ENCODE measurements at places on chromosomes 11 and 22.
A peak's percentile ranks its signal among the peaks of the same experiment; 100 is the strongest.

GRCh38 chr22:21819183-21819770 lies 48.2 kb downstream of the MAPK1 start:
- no peak for DNase-seq

GRCh38 chr11:56396047-56396446 lies 16.4 kb upstream of the OR5AL1 start:
- DNase-seq, result no peak

GRCh38 chr11:111045407-111045803 lies 200.1 kb upstream of the POU2AF2 start:
- no peak for DNase-seq

DNA sequence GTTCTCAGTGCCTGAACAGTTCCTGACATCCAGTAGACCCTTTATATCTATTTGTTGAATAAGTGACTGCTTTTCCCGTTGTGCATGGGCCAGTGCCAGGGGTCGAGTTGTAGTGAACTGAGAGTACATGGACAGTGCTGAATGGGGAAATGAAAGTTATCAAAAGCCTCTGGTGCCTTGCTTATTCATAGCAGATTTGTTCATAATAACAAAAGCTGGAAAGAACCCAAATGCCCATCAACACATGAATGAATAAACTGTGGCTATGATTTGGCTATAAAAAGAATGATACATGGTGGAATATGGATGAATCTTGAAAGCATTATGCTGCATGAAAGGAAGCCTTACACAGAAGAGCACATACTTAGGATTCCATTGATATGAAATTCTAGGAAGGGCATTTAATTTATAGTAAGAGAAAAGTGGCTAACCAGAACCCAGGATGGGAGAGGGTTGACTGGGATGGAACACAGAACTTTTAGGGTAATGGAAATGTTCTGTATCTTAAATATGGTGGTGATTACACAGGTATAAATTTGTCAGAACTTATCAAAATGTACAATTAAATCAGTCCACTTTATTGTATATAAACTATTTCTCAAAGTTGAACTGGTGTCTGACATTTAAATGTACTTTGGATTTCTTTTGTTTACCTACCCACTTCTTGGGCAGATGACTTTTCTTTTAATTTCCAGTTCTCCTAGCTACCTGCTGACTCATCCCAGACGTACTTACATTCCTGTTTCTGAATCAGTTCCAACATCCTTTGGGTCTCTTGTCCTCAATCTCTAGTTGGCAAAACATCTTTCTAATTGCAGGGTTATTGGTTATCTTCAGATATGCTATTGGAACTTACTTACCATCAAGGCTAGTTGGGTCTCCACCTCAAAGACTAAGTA lies 42.8 kb downstream of the PACS1 start:
- peak; percentile 73 for DNase-seq

DNA sequence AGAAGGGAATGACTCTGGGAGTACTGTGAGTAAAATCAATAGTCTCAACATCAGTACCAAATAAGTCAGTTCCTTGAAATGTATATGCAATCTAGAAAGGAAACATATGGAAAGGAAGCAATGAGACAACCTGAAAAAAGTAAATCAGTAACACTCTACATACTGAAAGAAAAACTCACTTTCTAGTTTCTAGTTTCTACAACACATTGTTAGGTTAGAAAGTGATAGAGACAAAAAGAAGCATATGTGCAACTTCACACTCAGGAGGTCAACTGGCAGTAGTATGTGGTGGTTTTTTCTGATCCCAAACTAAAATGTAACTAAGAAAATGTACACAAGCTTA lies 156.5 kb upstream of the SOX6 start:
- DNase-seq, result no peak

DNA sequence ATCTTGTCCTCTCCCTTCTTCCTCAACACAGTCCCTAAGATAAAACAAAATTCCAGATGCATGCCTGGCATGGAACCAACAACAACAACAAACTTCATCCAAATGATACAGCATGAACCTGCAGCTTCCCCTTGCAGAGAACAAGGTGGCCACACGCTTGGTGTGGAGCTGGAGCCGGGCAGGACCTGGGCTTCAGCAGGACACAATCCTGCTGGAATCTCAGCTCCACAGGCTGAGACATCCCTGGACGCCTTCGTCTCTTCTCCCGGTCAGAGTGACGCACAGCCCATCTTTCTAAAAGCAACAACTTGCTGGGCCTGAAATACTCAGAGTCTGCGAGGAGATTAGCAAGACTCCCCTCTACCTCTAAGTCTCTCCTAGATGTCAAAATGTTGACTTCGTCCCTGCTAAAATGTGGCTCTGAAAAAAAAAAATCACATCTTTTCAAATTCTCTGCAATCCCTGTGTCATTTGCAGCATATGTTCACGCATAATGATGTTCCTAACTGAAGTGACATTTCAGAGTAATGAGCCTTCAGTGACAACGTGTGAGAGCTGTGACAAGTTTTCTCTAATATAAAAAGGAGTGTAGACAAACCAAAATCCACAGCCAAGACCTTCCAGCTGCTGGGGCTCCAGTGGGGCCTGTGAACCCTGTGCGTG lies 1232.3 kb downstream of the TBC1D22A start:
- DNase-seq, result no peak

GRCh38 chr11:77322506-77322905 lies 21.0 kb upstream of the GDPD4 start:
- no peak for DNase-seq

- DNase-seq, result no peak
Measured at GRCh38 chr11:117984476-117984875, 1.7 kb upstream of the IL10RA start.

GRCh38 chr11:128890543-128891368 lies at the start of gene KCNJ5:
TSS of gene KCNJ5 (plus strand) at chr11:128891356. CDS start at chr11:128911274, 19,918 bp downstream.
- DNase-seq, result peak; percentile 7

- DNase-seq, result peak; percentile 46
Measured at GRCh38 chr11:100682247-100682969, 4.7 kb upstream of the ARHGAP42 start.

DNA sequence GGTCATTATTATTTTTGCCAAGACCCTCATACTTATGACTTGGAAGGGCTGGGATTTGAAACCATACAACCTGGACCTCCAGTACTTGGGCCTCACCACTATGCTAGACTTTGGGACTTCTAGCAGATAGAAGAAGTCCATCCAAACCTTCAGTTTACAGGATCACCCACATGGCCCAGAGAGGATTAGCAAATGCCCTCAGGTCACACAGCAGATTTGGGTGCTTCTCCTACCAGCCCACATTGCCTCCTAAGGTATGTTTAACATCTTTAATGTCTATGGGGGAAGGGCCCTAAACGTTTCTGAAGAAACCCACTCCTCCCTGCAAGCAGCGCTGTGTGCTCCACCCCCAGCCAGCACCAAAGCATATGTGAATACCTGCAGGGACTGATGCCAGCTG lies 17.5 kb upstream of the GCAT start:
- no peak for DNase-seq

GRCh38 chr11:9716275-9717039 lies 52.6 kb downstream of the SWAP70 start:
- DNase-seq, result no peak

GRCh38 chr22:36238373-36239149 lies 766 bp downstream of the APOL2 start:
- DNase-seq, result no peak

- no peak for DNase-seq
Measured at GRCh38 chr22:25669253-25670069, 72.5 kb upstream of the MYO18B start.

DNA sequence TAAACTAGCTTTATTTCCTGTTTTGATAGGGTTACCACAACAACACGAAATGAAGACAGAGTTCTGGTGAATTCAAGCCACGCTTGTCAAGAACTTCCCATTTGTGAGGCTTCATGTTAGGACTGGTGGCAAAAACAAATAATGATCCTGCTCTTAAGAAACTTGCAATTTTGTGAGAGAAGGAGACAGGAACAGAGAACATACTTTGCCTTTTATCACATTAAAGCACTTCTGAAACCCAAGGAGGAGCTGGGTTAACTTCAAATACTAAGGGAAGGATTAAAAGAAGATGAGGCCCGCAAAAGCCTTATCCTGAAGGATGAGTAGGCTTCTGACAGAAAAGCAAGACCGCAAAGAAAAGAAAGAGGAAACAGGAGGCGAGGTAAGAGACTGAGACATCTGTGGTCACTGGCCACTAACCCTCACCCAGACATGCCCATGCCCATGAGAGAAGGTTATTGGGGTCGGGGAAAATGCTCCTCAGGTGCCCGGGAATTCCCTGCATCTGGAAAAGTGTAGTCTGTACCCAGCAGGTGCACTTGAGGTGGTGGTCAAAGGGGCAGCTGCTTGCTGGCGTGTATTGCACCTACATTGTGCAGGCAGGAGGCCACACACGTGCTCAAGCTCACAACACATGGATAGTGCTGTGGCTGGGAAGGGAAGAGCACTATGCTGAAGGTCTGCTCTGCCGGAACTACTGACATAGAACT lies 50.5 kb downstream of the MAPK1 start:
- DNase-seq, result peak; percentile 46

- DNase-seq, result peak; percentile 63
Measured at GRCh38 chr11:65422633-65423515, at the start of gene NEAT1. TSS of gene NEAT1 (plus strand) at chr11:65422798.

GRCh38 chr11:8025816-8026215 lies 38.7 kb downstream of the EIF3F start:
- peak; percentile 25 for DNase-seq
